ENCODE measurements at places on chromosomes 1 and 21. TPM values are rescaled to one million over a fixed set of nuclear protein-coding genes. Genes with fewer than 3 reads are reported as not detected.

MFSD2A gene
- 52.9 TPM for total RNA-seq

GRCh38 chr1:159921251-159921650, 4.1 kb downstream of the TAGLN2 start:
- no peak for DNase-seq

DNA sequence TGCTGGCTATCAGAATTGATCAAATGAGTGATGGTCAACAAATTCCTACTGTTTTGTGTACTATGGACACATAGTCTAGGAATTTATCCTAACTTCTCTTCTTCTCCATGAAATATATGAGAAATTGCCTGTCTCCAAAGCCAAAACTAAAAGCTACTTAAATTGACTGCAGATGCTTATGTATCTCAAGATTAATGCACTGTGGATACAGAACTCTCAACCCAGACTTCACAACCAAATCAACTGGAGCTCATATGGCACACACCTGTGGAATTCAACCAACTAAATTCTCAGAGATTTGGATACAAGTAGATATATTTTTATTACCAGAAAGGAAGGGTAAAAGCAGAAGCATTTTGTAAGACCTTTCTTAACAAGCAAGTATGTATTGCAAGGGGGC, 566.1 kb downstream of the LTN1 start:
- no peak for DNase-seq

GRCh38 chr1:63622849-63623566, 29.8 kb downstream of the PGM1 start:
- DNase-seq, result no peak

GRCh38 chr1:117803318-117803717, 126.1 kb downstream of the GDAP2 start:
- no peak for DNase-seq
